HEK293T (cell line): ENCODE measurements at places on chromosomes 5 and 9.

DNA sequence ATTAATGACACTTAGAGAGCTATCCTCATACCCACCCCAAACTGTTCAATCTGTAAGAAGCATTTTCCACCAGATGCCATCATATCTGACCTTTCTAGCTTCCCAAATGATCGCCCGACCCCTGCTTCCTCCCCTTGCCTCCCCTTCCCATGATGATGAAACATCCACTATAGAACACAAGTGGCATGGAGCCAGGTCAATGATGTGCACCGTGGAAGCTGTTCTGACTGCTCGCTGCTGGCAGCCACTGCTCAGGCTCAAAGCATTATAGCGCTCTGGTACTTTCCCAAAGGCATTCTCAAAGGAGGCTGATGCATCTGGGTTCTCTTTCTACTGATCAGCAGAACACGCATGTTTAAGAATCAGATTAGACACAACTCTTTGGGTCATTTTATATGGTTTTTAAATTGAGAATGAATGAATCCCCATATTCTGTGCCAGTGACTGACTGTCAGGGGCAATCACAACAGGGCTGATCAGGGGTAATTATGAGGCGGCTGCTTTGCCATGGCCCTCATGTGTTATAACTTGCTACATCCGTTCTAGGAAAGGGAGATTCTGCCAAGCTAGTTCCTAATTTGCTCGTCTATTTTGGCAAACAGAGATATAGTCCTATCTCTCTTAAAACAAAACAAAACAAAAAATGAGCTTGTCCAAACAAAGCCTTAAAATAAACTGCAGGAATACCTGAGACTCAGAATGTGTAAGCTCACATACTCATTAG, 343.7 kb downstream of the ENC1 start:
- DNase-seq: no peak

- no peak for DNase-seq
Observed at GRCh38 chr5:173537228-173537627, 79.2 kb downstream of the BOD1 start.

- DNase-seq: no peak
Observed at GRCh38 chr9:33294670-33295432, 4.5 kb downstream of the NFX1 start.

- DNase-seq: no peak
Observed at GRCh38 chr5:97575322-97575721, 392.3 kb upstream of the RIOK2 start.

- no peak for DNase-seq
Observed at GRCh38 chr9:18245911-18246310, 228.0 kb upstream of the ADAMTSL1 start.

- DNase-seq: no peak
Observed at GRCh38 chr5:50967009-50967562, 300.6 kb downstream of the PARP8 start.

DNA sequence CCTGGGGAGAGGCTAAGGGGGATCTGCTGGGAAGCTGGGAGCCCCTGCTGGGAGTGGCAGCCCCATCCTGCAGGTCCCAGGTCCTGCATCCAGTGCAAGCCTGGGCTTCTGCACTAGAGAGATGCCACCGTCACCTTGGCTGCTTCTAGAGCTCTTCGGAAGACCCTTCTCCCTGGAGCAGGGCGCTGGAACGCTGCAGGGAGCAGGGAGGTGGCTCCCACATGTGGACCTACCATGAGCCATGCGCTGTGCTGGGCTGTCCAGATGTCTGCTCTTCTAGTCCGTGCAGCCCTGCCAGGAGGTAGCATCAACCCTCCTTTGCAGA, 90.9 kb upstream of the PHYKPL start:
- no peak for DNase-seq

- no peak for DNase-seq
Observed at GRCh38 chr9:94656200-94656599, 16.9 kb upstream of the FBP1 start.

- no peak for DNase-seq
Observed at GRCh38 chr5:72488756-72489155, 18.5 kb downstream of the ZNF366 start.

GRCh38 chr5:3911773-3912172, 316.1 kb downstream of the IRX1 start:
- no peak for DNase-seq

DNA sequence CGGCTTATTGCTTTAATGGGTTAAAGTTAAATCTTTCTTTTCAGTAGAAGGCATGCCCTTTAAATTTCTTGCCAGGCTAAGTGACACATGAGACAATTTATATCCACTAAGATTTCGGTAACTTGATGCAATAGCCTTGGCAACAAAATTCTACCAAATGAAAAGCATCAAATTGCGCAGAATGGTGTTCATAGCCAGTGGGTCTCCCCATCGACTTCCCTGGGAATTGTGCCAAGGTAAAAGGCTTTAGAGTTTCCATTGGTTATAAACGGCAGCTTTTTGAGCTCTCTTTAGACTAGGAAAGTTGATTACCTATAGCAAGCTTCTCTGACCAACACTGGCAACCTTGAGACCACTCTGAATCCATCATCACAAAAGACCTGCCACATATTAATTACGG, 358.4 kb downstream of the ARRDC3 start:
- DNase-seq: no peak

GRCh38 chr5:134555890-134556311, 30.4 kb downstream of the JADE2 start:
- DNase-seq: peak; percentile 33

DNA sequence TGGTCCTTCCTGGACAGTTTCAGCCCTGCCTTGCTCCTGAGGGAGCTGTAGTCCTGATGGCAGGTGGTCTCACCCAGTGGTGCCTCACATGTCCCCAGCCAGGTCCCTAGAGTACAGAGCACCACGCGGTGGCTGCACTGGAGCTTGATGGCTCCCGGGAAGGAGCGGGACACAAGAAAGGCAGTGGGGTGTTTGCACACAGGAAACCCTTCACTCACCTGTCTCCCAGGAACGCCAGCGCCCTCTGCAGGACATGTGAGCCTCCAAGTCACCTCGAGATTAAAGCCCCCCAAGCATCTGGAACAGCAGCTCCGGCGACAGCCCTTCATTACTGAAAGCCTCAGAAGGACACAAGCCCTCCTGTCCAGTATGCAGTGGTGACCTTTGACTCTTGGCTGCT, 19.9 kb upstream of the TMEM250 start:
- DNase-seq: peak; percentile 67

GRCh38 chr9:90970608-90971007, 169.0 kb downstream of the SYK start:
- no peak for DNase-seq

DNA sequence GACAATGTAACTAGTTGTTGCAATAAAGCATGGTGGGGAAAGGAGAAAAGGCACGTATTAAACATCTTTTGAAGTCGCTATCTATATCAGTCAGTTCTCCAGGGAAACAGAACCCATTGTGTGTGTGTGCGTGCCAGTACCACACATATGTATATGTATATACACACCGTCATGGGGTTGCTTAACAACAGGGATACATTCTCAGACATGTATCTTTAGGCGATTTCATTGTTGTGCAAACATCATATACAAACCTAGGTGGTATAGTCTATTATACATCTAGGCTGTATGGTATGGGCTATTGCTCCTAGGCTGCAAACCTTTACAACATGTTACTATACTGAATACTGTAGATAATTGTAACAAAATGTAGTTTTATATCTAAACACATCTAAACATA, 2.3 kb downstream of the CDKN2B-AS1 start:
- no peak for DNase-seq

DNA sequence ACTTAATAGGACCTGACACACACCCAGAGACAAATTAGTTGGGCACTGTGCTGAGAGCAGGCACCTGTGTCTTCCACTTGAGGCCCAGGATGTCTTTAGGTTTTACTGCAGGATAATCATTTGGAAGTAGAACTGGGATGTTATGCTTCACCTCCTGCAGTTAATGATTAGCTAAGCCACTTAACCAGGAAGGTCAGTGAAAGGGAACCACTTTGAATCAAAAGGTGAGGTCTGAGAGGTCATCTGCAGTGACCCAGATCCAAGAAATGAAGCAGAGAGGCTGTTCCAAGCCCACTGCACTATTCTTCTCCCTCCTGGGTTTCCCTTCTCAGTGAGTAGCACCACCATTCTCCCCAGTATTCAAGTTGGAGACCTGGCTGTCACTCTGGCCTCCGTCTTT, 110.5 kb downstream of the SNX18 start:
- no peak for DNase-seq

GRCh38 chr5:13553896-13554295, 390.6 kb downstream of the DNAH5 start:
- peak; percentile 7 for DNase-seq

- no peak for DNase-seq
Observed at GRCh38 chr5:131622633-131623032, 12.4 kb downstream of the RAPGEF6 start.

- peak; percentile 76 for DNase-seq
Observed at GRCh38 chr5:54390015-54390414, 65.5 kb upstream of the HSPB3 start.

- no peak for DNase-seq
Observed at GRCh38 chr9:129392093-129392541, 214.1 kb upstream of the IER5L start.

DNA sequence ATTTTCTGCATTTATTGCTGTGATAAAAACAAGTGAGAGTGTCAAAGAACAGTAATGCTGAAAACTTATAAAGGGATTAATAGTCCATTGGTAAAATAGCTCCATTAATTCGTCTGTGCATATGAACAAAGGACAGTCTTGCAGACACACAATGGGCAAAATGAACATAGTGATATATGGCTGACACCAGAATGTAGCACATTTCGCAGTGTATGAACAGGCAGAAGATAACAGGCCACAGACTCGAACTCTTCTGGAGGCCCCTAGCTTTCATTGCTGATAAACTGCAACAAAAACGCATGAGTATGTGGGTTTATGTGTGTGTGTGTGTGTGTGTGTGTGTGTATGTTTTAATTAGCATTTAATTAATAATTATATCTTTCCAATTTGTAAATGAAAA, 354.8 kb downstream of the TAF11L14 start:
- no peak for DNase-seq

GRCh38 chr9:115629879-115630840, 512.2 kb upstream of the TNC start:
- DNase-seq: no peak

DNA sequence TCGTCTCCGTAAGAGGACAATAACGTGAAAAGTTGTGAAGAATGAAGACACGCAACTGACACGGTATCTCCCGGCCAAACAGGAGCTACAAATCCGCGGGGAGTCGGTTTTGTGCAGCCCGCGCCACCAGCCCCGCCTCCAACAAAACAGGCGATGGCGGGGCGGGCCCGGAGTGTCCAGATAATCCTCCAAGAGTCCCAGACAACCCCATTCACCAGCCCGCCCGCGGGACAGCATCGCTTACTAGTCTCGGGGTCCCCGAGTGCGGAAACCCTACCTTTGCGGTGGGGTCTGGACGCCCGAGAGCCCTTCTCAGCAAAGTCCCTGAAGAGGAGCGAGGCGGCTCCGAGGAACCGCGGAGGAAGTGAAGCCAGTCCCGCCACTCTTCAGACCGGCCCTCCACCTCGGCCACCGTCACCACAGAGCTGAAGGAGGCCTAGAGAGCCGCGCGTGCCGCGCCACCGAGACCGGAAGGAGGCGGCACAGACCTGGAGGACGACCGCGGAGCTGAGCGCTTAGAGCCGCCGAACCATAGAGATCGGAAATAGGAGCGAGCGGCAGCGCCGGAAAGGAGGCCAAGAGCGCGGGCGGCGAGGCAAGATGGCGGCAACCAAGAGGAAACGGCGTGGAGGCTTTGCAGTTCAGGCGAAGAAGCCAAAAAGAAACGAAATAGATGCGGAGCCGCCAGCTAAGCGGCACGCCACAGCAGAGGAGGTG, at the start of the genes BRIX1 and RAD1:
BRIX1 (plus strand) TSS at position 573 of the 717 bp plus-strand sequence; CDS start at position 601, 28 bp downstream.
RAD1 (minus strand) TSS at position 366 of the 717 bp plus-strand sequence. CDS start 612 bp downstream, outside the sequence.
- peak; percentile 83 for DNase-seq

DNA sequence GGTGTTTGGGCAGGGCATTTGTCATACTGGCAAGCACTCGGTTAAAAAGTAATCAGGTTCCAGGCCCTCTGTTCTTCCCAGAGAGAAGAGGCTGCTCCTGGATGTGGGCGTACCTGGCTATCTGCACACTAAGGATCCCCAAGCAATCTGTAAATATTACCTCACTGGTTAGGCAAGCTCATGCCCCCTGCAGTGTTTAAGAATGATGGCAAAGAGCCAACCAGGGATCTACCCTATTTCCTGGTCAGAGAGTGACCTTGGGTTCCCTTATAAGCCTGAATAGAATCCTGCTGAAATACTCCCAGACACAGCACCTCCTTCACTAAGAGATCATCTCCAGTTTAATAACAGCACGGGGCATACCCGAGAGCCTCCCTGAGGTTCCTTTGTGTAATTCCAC, 181.2 kb downstream of the PIK3R1 start:
- no peak for DNase-seq
